WTC11 (cell line): ENCODE measurements at places on chromosomes 5 and 9.

- no peak overlapping the region for H3K27ac ChIP-seq
- H3K4me1 ChIP-seq, result peaks cover 40% of the 10 kb centered on the region
- DNase-seq, result no peak
- H3K27me3 ChIP-seq, result no peaks in the 10 kb centered on the region
Measured at GRCh38 chr5:7668161-7668560, 182.8 kb downstream of the CFAP90 start.

GRCh38 chr9:87763286-87763685, 37.4 kb downstream of the CTSL start:
- H3K4me1 ChIP-seq, result peaks cover 28% of the 10 kb centered on the region
- no peak for DNase-seq
- no peaks in the 10 kb centered on the region; the same call in 1 of the 2 replicates for H3K27me3 ChIP-seq
- H3K36me3 ChIP-seq, result peaks cover 11% of the 10 kb centered on the region
- no peak overlapping the region for H3K4me3 ChIP-seq

- peaks cover 38% of the 10 kb centered on the region for H3K36me3 ChIP-seq
- H3K27me3 ChIP-seq, result no peaks in the 10 kb centered on the region
- no peak overlapping the region for H3K4me3 ChIP-seq
- DNase-seq, result no peak
Measured at GRCh38 chr9:33350310-33350709, 52.1 kb downstream of the AQP7 start.

DNA sequence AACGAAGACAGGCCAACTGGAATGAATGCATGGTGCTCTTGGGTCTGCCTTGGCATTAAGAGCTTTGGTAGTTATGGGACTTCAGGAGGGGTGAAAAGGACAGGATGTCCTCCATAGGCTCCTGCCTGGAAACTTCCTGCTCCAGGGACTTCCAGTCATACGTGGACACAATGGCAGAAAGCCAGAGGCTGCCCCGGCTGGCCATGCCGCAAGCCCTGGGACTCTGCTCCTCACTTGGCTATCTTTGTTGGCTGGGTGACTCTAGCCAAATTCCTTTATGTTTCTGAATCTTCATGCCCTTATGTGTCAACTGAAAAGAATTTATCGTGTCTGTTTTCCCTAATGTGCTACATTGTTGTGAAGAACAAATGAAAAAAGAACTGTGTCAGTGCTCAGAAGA, 136.9 kb downstream of the SIL1 start:
- peaks cover 22% of the 10 kb centered on the region for H3K4me1 ChIP-seq
- DNase-seq, result no peak
- peaks cover 4% of the 10 kb centered on the region; the same call in 1 of the 2 replicates for H3K36me3 ChIP-seq
- H3K4me3 ChIP-seq, result no peak overlapping the region
- no peaks in the 10 kb centered on the region for H3K27me3 ChIP-seq

- H3K4me3 ChIP-seq, result no peak overlapping the region
- peaks cover 6% of the 10 kb centered on the region for H3K27me3 ChIP-seq
- 0 out of 2 replicates have a peak, but pooled peaks cover 4% of the 10 kb centered on the region for H3K36me3 ChIP-seq
- H3K4me1 ChIP-seq, result peaks cover 79% of the 10 kb centered on the region
Measured at GRCh38 chr5:31107091-31107518, 86.4 kb upstream of the CDH6 start.

- no peaks in the 10 kb centered on the region for H3K27me3 ChIP-seq
- H3K4me3 ChIP-seq, result peak overlapping the region; percentile 90
- peaks cover 12% of the 10 kb centered on the region for H3K4me1 ChIP-seq
Measured at GRCh38 chr5:91379246-91379913, 3.7 kb downstream of the ARRDC3 start.

GRCh38 chr5:66413931-66414330, 182.3 kb upstream of the MAST4 start:
- peaks cover 5% of the 10 kb centered on the region for H3K36me3 ChIP-seq
- H3K27ac ChIP-seq, result no peak overlapping the region
- no peak for DNase-seq
- no peak overlapping the region for H3K4me3 ChIP-seq

DNA sequence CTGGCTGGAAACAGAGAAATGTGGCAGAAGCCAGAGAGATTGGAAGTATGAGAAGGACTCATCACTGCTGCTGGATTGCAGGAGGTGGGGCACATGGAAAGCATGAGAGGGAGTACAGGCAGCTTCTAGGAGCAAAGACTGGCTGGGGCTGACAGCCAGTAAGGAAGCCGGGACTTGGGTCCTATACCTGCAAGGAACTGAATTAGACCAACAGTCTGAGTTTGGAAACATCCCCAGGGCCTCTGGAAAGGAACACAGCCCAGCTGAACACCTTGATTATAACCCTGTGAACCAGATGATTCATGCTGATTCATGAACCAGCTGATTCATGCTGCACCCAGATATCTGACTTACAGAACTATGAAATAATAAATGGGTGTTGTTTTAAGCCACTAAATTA, 93.4 kb downstream of the OSTF1 start:
- H3K36me3 ChIP-seq, result no peaks in the 10 kb centered on the region
- no peak for DNase-seq
- H3K27me3 ChIP-seq, result no peaks in the 10 kb centered on the region

DNA sequence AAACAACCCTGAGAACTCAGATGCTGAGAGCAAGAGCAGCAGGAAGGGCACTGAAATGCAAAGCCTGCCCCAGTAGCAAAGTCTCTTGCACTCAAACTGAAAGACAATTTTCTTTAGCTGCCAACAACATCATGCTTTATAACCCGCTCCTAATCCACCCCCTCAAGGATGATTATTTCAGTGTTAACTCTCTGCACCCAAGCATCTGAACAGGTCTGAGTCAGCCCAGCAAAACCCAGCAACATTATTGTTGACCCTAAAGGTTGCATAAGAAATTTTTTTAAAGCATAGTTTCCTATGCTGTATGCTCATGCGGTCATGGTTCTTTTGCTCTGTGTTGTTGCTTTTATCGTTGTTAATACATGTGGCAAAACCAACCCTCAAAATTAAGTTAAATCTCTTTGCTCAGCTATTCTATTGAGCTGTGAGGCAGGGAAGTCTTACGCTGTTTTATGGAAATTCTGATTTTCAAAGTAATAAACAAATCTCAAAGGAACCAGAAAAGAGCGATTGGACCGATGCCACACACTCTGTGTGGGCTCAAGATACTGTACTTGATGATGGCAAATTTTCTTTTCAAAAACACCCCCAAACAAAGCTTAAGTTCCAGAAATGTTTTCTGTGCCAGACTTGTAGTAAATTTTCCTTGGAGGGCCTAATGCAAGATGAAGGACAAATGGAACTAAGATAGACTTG, 440.6 kb upstream of the MPDZ start:
- no peak overlapping the region for H3K27ac ChIP-seq
- peaks cover 37% of the 10 kb centered on the region for H3K4me1 ChIP-seq
- no peaks in the 10 kb centered on the region for H3K27me3 ChIP-seq
- H3K4me3 ChIP-seq, result no peak overlapping the region

- no peak overlapping the region for H3K27ac ChIP-seq
- no peaks in the 10 kb centered on the region for H3K36me3 ChIP-seq
- no peaks in the 10 kb centered on the region for H3K27me3 ChIP-seq
- H3K4me1 ChIP-seq, result peaks cover 22% of the 10 kb centered on the region
Measured at GRCh38 chr5:178449163-178450070, 140.8 kb downstream of the COL23A1 start.

- peaks cover 68% of the 10 kb centered on the region for H3K36me3 ChIP-seq
- no peaks in the 10 kb centered on the region for H3K4me1 ChIP-seq
- no peak for DNase-seq
- H3K27me3 ChIP-seq, result no peaks in the 10 kb centered on the region
- H3K27ac ChIP-seq, result no peak overlapping the region
Measured at GRCh38 chr5:78387468-78388153, 27.2 kb downstream of the SCAMP1 start.

GRCh38 chr5:106116682-106117081, 1554.1 kb downstream of the EFNA5 start:
- DNase-seq, result no peak
- H3K27me3 ChIP-seq, result no peaks in the 10 kb centered on the region
- H3K4me1 ChIP-seq, result peaks cover 17% of the 10 kb centered on the region

DNA sequence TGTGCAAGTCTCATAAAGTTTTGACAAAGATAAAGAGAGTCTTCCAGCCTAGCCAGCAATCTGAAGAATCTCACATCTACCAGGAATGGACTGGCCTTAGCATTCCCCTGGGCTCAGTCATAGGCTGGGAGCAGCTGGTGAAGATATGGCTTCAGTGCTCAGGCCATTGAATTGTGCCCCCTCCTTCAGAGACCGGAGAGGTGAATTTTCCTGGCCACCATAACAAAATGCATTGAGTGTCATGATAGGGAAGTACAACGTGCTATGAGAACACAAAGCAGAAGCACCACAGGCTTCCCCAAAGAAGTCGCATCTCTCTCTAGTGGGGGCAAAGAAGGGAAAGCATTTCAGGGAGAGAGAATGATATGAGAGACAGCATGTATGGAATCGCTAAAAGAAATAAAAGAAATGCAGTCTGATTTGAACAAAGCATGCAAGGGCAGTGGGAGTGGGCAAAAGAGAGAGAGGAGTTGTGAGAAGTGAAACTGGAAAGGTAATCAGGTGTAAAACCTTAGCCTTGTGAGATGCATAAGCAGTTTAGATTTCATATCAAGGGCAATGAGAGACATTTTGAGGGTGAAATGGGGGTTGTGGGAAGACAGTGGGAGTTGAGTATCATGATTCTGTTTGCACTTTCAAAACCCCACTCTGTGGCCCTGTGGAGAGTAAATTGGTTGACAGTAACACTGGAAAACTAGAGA, 57.1 kb upstream of the NMUR2 start:
- H3K4me3 ChIP-seq, result no peak overlapping the region
- H3K4me1 ChIP-seq, result 0 out of 2 replicates have a peak, but pooled peaks cover 2% of the 10 kb centered on the region
- H3K36me3 ChIP-seq, result no peaks in the 10 kb centered on the region
- no peak for DNase-seq

GRCh38 chr9:99826579-99826978, 4.9 kb downstream of the NR4A3 start:
- H3K4me1 ChIP-seq, result peaks cover 37% of the 10 kb centered on the region
- H3K27ac ChIP-seq, result no peak overlapping the region
- no peak for DNase-seq
- H3K4me3 ChIP-seq, result no peak overlapping the region
- no peaks in the 10 kb centered on the region for H3K36me3 ChIP-seq

DNA sequence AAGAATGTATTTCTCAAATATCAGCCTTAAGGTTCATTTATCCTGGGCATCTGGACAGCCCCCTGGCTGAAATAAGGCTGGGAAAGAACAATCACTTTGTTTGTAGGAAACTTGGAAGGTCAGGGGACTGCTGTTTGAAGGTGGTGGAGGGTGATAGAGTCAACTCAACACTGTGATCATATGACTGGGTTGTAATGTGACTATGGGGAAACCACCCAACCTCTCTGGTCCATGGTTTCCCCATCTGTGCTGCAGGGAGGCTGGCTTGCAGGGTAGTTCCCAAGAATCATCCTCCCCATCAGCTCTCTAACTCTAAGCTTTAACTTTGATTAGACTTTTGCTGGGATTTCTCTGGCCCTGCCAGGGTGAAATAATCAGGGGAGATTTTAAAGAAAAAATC, 10.0 kb downstream of the INSYN2B start:
- DNase-seq, result no peak
- no peaks in the 10 kb centered on the region for H3K36me3 ChIP-seq
- no peak overlapping the region for H3K27ac ChIP-seq
